ENCODE measurements at places on chromosomes 2 and 18.

DNA sequence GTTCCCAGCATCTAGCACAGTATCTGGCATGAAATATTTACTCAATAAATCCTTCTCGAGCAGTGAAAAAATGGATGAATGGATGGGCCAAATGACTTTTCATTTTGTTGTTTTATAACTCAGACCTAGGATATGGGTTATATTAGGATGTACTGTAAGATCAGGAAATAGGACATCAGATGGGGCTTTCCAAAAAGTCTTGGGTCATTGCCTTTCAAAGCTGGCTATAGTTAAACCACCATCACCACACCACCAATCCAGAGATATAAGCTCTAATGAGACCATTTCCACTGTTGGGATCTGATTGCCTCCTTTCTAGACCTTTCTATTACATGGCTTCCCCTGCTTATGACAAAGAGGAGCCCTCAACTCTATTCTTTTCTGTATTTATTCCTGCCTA, 525.0 kb upstream of the TCF4 start:
- no peak for ATAC-seq

DNA sequence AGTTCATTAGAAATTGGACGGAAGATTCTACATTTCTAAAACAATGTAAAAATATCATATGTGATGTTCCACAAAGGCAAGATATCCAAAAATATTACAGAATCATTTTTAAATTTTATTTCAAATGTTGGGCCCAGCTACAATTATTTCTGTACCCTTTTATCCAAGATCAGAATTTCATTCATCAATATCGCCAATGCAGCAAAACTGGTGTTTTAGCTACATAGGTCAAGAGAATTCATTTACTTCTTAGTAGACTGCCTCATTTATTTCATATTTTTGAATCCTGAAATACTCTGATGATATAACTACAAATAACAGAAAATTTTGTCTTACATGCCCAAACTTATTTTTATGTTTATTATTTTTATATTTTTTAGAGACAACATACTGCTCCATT, 143.1 kb downstream of the CMPK2 start:
- ATAC-seq: no peak

- no peak for ATAC-seq
These were observed 72.0 kb downstream of the DNER start for GRCh38 chr2:229642371-229642770.

- no peak for ATAC-seq
These were observed 14.9 kb downstream of the L3MBTL4 start for GRCh38 chr18:6399776-6400175.

Data from SK-N-SH treated with all-trans-retinoic acid at 6 μM for 48 hours (cell line).